Fibroblast of skin of right quadriceps (primary cell): ENCODE measurements at places on chromosomes 3 and 15.

DNA sequence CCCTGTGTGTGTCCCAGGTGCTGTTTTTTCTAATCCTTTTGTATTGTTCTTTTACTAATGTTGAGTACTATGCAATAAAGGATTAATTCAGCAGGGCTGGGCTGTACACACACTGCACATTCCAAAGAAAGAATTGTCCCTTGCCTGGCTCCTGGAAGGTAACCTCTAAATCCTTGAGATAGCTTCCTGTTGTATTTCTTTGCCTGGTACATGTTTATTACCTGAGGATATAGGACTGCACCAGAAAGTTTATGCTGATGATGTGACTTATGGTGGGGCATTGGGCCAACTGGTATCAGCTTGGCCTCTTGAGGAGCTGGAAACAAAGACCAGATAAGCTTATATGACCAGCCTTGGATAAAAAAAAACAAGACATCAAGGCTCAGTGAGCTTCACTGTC, 26.6 kb upstream of the FAN1 start:
- DNase-seq = no peak

GRCh38 chr15:95288626-95289025, 1041.9 kb upstream of the NR2F2 start:
- DNase-seq = no peak

- DNase-seq = no peak
Observed at GRCh38 chr3:47614788-47615187, 36.1 kb upstream of the CSPG5 start.

- DNase-seq = no peak
Observed at GRCh38 chr15:34494084-34494399, 56.4 kb upstream of the GOLGA8A start.

DNA sequence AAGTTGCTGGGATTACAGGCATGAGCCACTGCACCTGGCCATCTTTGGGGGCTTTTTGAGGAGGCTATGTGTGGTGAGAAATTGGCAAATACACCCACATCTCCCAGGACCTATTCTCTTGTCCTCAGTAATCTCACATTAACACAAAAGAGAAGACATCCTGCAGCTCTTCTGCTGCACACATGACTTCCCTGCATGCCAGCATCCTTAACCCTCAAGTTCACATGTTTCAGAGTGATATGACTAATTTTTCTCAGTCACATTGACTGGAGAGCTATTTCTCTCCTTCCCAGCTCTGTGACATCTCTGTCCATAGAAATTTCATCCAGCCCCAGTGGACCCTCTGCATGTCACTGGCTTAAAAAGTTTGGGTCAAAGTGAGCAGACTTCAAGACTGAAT, 1.9 kb upstream of the SKIC8 start:
- no peak for DNase-seq

DNA sequence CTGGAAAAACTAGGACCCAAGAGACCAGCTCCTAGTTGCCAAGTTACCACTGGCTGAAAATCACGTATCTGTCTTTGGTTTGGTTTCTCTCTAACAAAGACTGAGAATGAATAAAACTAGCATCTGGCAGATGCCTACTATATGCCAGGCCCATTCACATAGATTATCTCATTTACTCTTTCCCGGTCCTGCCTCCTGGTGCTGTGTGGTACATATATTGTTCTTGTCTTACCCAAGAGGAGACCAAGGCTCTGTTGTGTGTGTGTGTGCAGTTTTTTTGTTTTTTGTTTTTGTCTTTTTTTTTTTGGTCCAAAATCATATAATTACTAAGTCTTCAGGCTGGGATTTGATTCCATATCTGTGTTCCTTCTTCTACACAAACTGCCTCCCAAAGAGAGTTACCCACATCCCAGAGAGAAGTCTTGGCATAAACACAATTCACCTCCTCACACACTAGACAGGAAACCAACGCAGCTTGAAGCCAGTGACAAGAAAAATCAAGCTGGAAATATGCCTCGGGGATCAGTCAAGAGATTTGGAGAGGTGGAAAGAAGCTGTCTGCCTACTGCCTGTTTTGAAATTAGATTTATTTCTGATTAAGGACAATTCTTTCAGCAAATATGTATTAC, 891 bp downstream of the AHSG start:
- no peak for DNase-seq

GRCh38 chr15:40052604-40053003, 13.6 kb upstream of the SRP14 start:
- DNase-seq = no peak
